ENCODE measurements at places on chromosomes 2 and 18.

DNA sequence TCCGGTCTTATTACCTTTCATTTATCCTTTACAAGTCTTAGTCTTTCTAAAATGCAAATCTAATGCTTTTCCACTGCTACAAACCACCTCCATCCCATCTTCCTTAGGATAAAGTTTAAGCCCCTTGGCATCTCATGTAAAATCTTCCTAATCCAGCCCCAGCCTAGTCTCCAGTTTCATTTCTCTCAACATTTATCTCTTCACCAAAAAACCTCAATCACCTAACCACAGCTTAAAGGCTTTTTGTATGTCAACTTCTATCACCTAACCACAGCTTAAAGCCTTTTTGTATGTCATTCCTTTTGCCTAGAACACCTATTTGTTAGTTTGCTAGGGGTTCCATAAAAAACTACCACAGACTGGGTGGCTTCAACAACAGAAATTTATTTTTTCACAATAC lies 4.2 kb downstream of the TRAK2 start:
- DNase-seq, result no peak

DNA sequence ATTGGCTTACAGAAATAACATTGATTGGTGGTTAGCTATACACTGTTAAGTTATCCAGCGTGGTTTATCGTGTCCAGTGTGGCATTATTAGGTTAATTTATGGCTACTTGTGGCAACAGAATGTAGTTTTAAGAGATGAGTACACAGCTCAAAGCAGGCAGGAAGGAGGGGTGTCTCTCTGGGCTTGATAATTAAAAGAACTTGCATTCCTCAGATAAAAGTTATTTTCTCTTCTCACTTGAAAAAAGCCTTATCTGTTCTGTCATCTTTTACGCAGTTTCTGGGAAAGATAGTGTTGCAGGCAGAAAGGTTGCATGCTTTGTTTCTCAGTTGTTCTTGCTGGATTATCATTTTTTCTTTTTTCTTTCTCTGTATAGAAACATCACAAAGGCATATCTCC lies 154.4 kb upstream of the COL3A1 start:
- no peak for DNase-seq

- DNase-seq, result no peak
Observed at GRCh38 chr18:45836242-45837205, 11.0 kb downstream of the SIGLEC15 start.

DNA sequence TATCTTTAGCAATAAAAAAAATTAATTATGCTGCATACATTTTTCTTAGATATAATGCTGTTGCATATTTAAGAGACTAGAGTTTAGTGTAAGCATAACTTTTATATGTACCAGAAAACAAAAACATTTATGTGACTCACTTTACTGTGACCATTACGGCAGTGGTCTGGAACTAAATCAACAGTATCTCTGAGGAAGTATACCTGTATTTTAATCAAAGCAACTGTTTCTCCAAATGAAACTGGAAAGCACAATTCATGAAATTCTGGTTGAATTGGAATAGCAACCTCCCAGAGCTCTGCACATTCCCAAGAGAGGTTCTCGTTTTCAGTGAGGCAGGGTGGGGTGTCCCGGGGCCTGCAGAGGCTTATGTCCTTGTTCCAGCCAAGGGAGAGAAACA lies 112.2 kb upstream of the TACR1 start:
- no peak for DNase-seq

DNA sequence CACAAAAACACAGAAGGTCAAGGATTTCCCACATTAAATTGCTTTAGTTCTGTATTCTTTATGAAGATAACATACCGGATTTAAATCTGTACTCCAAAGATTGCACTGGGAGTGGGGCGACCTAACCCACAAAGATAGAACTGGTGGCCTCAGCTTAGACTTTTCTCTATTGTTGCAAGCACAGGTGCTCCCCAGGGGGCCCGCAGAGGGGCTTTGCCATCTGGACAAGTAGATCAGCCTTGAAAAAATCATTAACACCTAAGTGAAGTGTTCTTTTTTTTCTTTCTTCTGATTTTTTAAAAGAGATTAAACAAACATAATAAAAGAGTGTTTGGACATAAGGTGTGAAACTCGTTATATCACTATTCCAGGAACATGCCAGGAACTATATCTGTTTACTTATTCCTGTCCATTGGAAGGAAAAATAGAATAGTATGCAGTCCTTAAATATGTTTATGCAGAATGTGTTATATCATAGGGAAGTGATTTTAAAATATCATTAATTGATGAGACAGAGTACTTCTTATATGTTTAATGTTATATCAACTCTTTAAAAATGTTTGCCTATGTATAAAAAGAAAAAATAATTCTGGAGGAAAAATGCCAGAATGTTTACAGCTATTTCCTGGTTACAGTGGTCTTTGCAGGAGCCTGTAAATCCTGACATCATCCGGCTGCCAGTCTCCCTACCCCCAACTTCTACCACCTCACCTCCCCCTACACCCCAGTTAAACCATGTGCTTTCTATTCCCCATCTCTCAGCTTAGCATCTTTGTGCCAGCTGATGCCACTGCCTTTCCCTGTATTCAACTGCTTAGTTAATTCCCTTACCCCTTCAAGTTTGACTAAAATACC lies 679.2 kb downstream of the CNTNAP5 start:
- no peak for DNase-seq

GRCh38 chr18:72672364-72673184 lies 128.4 kb upstream of the CBLN2 start:
- no peak for DNase-seq

- no peak for DNase-seq
Observed at GRCh38 chr18:37383036-37383785, 182.4 kb downstream of the CELF4 start.

DNA sequence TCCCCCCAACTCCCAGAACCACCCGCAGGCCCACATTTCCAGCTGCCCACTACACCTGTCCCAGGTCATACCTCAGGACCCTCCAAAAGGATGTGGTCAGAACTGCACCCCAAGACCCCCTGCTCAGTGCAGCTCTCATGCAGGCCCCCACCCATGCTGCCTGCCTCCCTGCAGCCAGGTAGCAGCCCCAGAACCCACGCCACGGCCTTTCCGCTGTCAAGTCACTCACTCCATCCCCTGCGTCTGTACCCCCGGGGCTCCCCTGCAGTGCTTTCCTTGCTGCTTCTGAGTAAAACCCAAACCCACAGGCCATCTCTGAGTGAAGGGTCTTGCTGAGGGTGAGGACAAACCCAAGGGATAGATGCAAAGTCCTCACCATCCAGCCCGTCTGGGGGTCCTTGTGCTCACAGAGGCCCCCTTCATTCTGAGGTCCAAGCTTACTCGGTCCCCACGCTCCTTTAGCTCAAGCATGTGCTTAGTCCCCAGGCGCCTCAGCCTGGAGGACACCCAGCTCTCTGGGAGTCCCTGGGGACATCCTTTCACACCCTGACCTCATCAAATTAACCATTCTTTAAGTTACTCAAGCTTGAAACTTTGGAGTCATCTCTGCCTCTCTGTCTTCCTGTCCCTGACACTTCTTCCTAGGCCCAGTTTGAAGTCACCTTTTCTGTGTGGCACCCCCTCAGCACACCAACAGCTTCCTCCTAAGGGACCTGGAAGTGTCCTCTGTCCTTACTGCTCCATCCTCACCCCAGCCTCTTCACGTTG lies 130.1 kb downstream of the SMAD7 start:
- DNase-seq, result no peak

DNA sequence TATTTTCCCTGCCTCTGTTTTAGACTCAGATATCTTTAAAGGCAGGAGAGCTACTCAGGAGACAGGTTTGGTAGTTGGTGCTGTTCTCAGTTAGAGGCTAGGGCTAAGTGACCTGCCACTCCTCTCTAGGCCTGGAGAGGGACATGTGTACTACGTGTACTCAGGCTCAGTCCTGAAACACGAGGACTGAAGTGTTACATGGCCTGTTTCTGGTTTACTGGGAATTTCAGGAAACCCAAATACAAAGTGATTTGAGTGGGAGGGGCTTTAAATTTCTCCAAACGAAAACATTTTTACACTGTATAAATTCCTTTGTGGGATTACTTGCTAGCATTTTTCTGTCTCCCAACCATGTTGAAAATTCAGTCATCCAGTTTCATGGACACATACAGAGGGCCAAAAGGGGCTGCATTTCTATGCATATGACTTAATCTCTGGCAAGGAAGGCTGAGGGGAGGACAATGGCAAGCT lies 343.3 kb downstream of the CYP26B1 start:
- DNase-seq, result no peak

DNA sequence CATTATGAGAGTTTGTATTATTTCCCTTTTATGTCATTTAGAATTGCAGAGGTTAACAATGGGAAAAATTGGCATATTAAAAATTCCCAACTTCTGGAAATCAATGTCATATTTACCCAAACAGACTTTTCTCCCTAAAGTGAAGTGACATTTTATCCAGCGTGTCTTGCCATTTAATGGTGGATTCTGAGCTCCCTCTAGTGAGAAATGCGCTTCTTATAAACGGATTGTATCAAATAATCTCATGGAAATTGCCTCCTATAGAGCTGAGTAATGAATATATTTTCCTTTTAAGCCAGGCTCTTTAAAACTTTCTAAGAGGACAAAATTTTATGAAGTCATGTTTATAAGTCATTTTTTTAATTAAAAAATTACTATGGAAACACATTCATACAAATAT lies 5.7 kb upstream of the GCFC2 start:
- DNase-seq, result no peak

DNA sequence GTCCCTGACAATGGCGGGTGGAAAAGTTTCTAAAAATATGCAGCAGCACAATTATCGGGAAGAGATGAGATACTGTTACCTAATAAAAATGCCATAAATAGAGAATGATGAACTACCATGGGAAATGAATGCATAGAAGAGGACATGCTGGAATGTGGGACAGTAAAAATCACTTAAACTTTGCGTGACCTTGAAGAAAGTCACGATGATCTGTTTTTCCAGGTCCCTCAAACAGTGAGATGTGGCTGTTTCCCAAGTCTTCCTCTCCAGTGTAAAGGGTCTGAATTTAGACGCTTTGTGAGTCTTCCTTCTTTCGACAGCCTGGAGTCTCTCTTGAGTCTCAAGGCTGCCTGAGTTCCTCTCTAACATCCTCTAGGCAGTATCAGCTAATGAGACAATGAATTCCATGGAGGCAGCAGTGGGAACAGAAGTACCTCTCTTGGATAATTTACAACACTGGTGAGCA lies 1.4 kb downstream of the CLUL1 start:
- DNase-seq, result no peak
